ENCODE measurements at places on chromosomes 2 and 18. TPM values are rescaled to one million over a fixed set of nuclear protein-coding genes. Genes with fewer than 3 reads are reported as not detected.

PFN4 gene
- not detected for total RNA-seq

UGT1A8 gene
- not detected for total RNA-seq

TCF4 gene
- 55.7 TPM for total RNA-seq

ACKR3 gene
- total RNA-seq = 49.4 TPM

CYTIP gene
- total RNA-seq = 0.53 TPM

GAREM2 gene
- 0.81 TPM for total RNA-seq

ANKRD62 gene
- not detected for total RNA-seq

HES6 gene
- 4.4 TPM for total RNA-seq

FANCL gene
- total RNA-seq = 10.9 TPM

SLC66A2 gene
- 33.4 TPM for total RNA-seq

SLC38A11 gene
- 1.9 TPM for total RNA-seq

HTRA2 gene
- 23.8 TPM for total RNA-seq

REG1B gene
- total RNA-seq = not detected

PSME4 gene
- 58.9 TPM for total RNA-seq

PPP1R1C gene
- total RNA-seq = 44.5 TPM

TUBA3E gene
- total RNA-seq = 117 TPM

HRH4 gene
- not detected for total RNA-seq

IL36B gene
- not detected for total RNA-seq

ELAC1 gene
- 3.3 TPM for total RNA-seq

SCN3A gene
- 1.4 TPM for total RNA-seq

XIRP2 gene
- 714 TPM for total RNA-seq

DSG3 gene
- not detected for total RNA-seq

SCYGR4 gene
- total RNA-seq = not detected

CFC1B gene
- not detected for total RNA-seq

RAB17 gene
- 3.6 TPM for total RNA-seq

TCF23 gene
- total RNA-seq = 0.68 TPM

CLEC4F gene
- not detected for total RNA-seq

STK17B gene
- total RNA-seq = 6.2 TPM

DUSP19 gene
- 10.1 TPM for total RNA-seq

FTCDNL1 gene
- total RNA-seq = 9.6 TPM

CPO gene
- total RNA-seq = not detected

ACMSD gene
- total RNA-seq = not detected

PID1 gene
- total RNA-seq = 7.3 TPM

KIF5C gene
- total RNA-seq = 0.22 TPM

TRIM54 gene
- total RNA-seq = 258 TPM

SERPINB12 gene
- not detected for total RNA-seq

ARMC9 gene
- 1.8 TPM for total RNA-seq
